NCI-H1436 (cell line): ENCODE measurements at places on chromosomes 1 and 21.

DNA sequence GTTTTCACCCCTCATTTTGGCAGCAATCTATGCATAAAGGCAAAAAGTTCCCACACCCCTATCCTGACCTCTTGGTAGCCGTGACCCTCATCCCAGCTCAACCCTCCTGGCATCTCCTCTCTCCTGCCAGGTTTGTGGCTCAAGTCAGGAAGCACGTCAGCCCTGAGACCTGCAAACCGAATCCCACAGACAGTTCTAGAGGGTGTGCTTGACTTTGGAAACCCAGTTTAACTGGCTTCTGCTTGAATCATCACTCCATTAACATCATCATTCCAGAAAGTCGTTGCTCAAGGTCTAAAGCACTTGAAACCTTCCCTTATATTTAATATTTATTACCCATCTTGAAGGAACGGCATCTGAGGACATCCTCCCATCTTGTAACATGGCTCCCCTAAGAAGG lies 133.4 kb upstream of the ERG start:
- DNase-seq: no peak

GRCh38 chr1:197307136-197307535 lies 39.1 kb downstream of the CRB1 start:
- no peak for DNase-seq

DNA sequence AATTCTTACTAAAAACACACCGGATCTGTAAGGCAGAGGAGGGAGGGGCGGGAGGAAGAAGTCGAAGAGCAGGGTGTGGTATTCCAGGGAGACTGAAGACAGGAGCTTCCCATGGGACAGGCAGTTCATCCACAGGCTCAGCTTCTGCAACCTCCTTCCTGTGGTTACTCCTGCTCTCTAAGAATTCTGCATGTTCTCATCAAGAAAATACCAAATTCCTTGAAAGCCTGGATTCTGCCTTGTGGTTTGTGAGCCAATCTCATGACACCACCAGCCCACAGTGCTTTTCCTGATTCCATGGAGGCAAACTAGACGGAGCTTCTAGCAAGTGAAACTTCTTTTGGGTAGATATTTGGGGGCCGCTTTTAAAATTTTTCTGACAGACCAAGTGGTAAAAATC lies 1.1 kb upstream of the ST6GALNAC3 start:
- no peak for DNase-seq

- DNase-seq: no peak
Observed at GRCh38 chr1:164557270-164557669, 1.7 kb upstream of the PBX1 start.

DNA sequence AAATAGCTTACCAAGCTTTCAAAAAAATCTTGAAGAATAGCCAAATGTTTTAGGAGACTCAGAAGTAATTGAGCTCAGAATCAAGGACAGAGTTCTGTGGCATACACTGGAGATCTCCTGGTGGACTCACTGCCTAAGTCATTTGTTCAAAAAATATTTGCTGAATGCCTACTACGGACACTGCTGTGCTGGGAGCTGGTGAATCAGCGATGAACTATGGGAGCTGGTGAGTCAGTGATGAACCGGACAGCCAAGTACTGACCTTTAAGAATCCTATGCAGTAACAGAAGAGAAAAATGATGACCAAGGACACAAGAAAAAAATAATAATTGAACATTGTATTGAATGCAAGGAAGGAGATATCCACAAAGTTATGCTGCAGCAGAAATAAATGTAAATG lies 717.9 kb upstream of the CXADR start:
- DNase-seq: no peak

- no peak for DNase-seq
Observed at GRCh38 chr1:98104289-98104688, 183.5 kb upstream of the DPYD start.

DNA sequence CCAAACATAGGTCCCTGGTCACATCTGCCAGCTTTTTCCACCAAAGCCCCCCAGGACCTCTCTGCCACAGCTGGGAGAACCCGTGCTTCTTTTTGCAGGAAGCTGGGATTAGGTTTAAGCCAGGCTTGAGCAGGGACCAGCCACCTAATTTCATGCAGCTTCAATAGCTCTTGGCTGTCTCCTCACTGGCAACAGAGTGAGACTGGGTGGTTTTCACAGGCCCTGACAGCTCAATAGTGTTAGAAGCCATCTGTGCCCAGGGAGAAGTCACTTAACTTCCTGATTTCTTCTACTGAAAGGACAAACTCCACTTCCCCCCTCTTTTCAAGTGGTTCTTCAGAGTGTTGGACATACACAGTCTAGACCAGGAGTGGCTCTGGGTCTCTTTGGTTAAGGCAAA lies 20.4 kb upstream of the SRSF4 start:
- DNase-seq: no peak

GRCh38 chr1:25526753-25527152 lies 16.7 kb upstream of the LDLRAP1 start:
- no peak for DNase-seq
